ENCODE measurements at places on chromosomes 7 and 10.

DNA sequence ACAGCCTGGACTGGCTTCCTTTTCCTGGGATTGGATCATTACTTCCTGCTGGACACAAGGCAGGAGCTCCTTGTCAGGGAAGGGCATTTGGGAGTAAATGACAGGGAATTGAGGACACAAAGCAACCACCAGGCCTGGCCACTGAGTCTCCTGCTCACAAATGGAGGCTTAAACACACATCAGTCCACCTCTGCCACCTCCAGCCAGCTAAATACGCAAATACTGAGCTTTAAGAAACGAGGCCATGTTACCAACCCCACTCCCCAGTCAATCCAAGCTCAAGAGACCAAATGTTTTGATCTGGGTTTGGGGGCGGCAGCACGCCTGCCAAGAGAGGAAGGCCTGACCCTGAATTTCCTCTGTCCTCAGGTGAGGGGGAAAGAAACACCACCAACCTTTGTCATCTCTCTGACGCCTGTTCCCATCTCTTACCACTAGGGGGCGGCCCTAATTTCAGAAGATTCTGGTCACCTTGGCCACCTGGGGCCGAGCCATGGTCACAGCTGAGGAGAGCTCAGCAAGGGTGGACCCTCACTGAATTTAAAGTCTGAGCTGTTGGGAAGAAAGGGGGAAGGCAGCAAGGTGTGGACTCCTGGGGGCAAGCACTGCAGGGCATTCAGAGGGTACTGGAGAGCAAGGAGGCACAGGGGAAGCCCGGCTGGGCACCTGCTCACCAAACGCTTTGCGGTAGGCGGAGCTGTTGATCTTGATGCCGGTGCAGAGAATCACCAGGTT is 16.5 kb downstream of the AIFM2 start:
- DNase-seq = peak; percentile 59

DNA sequence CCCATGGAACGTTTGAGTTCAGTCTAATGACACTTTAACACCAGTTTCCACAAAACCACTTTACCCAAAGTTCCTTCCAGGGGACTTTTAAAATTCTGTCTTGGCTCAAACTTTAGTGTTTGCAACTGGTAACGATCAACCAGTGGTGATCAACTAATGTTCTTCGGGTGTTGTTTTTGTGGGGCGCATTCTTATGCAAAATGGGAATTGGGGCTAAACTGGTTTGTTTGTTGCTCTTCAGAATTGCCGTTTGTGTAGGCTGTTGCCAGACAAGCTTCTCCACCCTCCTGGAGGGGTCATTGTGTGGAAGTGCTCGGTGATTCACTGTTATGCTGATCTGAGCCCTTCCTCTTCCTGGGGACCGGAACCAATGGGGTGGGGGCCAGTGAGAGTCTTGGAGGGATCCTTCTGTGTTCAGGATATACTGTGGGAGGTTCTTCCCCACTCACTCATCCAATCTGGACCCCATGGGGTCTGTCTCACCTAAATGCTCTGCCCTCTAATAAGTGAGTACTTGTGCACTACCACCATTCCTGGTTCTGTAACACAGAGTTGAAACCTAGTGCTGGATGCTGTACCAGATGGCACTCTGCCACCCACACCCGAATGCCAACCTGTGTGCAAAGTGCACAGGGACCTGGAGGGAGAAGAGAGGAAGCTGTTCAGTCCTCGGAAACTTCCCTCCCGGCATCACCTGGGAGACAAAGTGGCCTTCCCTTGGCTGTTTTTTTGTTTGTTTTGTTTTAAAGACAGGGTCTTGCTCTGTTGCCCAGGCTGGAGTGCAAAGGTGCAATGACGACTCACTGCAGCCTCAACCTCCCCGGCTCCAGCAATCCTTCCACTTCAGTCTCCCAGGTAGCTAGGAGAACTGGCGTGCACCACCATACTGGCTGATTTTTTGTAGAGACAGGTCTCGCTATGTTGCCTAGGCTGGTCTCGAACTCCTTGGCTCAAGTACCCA is 2.1 kb downstream of the NFE2L3 start:
- DNase-seq = peak; percentile 89

- DNase-seq = no peak
Observed at GRCh38 chr7:155969192-155969929, 157.1 kb upstream of the SHH start.

- no peak for DNase-seq
Observed at GRCh38 chr10:30500963-30501504, 67.0 kb downstream of the MAP3K8 start.

GRCh38 chr7:559396-559705 is 39.7 kb upstream of the PDGFA start:
- no peak for DNase-seq

GRCh38 chr10:89369156-89370105 is 8.4 kb upstream of the IFIT1B start:
- DNase-seq = peak; percentile 71

- DNase-seq = no peak
Observed at GRCh38 chr7:7446616-7447015, 89.1 kb downstream of the COL28A1 start.

- no peak for DNase-seq
Observed at GRCh38 chr10:78547905-78548304, 514.2 kb downstream of the RPS24 start.

GRCh38 chr7:148303295-148304082 is 287.1 kb upstream of the C7orf33 start:
- peak; percentile 40 for DNase-seq

DNA sequence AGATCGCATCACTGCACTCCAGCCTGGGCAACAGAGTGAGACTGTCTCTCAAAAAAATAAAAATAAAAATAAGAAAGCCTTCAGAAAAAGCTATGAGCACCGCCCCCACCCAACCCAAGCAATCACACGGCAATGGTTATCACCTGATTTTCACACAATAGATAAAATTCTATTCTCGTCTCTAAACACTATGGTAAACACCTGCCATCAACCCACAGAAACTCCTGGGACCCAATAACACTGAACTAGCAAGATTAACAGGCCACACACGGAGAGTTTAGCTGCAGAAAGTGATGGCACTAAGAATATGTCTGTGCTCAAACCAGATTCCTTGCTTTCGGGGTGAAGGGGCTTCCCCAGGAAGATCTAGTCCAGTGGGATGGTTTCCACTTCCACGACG is 173.8 kb downstream of the DIP2C start:
- no peak for DNase-seq

DNA sequence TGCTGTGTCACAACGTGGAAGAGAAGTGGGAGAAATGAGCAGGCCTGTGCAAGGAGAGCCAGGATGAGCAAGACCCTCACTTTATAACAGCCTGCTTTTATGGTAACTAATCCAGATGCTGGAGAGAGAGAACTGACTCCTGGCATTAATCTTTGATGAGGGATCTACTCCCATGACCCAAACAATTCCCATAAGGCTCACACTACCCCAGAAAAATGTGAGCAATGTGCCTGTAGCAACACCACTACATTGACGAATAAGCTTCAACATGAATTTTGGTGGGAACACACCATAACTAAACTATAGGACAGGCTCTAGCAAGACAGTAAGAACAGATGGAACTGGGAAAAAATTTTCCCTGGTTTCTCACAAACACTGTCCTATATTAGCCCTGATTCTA is 173.6 kb upstream of the PRSS58 start:
- DNase-seq = no peak

- peak; percentile 46 for DNase-seq
Observed at GRCh38 chr10:12193193-12193592, 2.5 kb downstream of the NUDT5 start.

DNA sequence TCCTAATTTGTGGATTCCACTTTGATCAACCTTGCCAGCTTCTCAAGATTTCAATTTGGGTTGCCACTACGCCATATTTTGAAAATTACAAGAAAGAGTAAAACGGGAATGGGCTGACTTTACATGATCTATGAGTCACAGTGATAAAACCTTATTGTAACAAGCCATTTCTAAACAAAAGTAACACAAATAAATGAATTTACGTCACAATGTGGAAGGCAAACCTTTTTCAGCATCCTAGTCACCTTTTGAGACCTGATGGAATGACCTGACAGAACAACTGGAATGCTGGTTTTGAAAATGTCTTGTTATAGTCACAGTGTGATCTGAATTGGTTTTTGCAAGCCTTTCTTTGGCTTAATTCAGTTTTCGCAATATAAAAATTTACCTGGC is 85.9 kb downstream of the CDK6 start:
- peak; percentile 71 for DNase-seq

GRCh38 chr7:82017334-82017943 is 247.6 kb upstream of the HGF start:
- peak; percentile 43 for DNase-seq

- no peak for DNase-seq
Observed at GRCh38 chr10:52256832-52257691, 57.0 kb upstream of the DKK1 start.

DNA sequence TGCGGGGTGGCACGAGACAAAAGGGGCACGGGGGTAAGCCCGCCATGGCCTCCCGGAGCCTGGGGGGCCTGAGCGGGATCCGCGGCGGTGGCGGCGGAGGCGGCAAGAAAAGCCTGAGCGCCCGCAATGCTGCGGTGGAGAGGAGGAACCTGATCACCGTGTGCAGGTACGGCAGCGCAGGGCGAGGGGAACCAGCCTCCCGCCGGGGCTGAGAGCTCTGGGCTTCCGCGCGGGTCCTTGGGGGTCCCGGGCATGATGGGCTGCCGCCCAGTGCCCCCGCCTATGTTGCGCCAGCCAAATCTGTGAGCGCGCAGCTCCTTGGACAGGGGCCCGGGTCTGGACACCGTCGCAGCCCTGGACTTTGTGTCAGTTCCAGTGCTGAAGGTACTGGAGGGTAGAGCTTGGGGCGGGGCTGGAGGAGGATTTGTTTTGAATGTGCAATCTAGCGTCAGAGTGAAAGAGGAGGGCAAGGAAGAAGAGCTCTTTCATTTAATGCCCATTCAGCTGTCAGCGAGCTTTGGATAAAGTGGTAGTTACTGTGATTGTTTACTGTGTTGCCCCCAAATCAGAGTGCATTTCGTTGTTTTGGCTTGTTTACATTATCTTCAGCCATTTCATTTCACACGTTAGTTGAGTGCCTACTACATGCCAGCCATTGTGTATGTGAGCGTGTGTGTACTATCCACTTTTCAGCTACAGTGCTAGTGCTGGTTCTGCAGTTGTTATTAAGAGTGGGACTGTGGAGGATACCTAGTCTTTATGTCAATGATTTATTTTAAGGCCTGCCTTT is 777 bp downstream of the RUNDC3B start:
- peak; percentile 0 for DNase-seq

GRCh38 chr7:90005836-90006235 is 148.4 kb upstream of the STEAP1 start:
- DNase-seq = no peak

- peak; percentile 58 for DNase-seq
Observed at GRCh38 chr7:135584362-135585353, 26.9 kb downstream of the NUP205 start.

DNA sequence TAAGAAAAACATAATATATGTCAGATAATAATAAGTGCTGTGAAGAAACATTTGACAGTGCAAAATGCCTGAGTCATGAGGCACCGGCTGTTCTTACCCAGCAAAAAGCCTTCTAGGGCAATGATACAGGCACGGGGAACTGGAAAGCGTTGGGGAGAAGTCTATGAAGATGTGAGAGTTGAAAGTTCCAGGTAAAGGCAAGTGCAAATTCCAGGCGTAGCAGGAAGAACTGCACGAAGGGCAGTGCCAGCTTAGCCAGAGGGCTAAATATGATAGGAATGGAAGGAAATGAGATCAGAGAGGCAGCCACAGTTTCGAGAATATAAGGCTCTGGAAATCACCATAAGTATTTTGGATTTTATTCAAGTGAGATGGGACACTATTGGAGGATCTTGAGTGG is 87.0 kb downstream of the IPMK start:
- no peak for DNase-seq

- no peak for DNase-seq
Observed at GRCh38 chr10:95475827-95476468, 85.2 kb downstream of the SORBS1 start.

DNA sequence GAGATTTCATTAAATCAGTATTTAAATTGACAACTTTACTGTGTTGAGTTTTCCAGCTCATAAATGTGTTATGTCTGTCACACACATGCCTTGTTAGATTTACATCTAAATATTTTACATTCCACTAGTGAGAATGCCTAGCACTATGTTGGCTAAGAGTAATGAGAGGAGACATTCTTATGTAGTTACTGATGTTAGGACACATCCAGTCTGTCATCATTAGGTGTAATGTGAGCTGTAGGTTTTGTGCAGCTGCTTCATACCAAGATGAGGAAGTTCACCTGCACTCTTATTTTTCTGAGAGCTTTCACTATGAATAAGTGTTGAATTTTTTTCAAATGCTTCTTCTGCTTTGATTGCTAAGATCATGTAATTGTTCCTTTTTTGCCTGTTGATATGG is 218.0 kb upstream of the IGFBP3 start:
- DNase-seq = peak; percentile 92

DNA sequence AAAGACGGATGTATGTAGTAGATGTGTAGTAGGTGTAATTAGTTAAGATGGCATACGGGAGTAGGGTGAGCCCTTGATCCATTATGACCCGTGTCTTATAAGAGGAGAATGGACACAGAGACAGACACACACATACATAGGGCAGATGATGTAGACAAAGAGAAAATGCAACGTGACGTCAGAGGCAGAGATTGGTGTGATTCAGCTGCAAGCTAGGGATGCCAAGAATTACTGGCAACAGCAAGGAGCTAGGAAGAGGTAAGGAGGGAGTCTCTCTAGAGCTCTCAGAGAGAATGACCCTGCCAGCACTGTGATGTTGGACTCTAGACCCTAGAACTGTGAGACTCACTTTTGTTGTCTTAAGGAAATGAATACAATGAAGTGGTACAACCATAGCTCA is 247.0 kb upstream of the HABP2 start:
- DNase-seq = peak; percentile 32

GRCh38 chr7:87231258-87231657 is 11.7 kb upstream of the TMEM243 start:
- DNase-seq = no peak

DNA sequence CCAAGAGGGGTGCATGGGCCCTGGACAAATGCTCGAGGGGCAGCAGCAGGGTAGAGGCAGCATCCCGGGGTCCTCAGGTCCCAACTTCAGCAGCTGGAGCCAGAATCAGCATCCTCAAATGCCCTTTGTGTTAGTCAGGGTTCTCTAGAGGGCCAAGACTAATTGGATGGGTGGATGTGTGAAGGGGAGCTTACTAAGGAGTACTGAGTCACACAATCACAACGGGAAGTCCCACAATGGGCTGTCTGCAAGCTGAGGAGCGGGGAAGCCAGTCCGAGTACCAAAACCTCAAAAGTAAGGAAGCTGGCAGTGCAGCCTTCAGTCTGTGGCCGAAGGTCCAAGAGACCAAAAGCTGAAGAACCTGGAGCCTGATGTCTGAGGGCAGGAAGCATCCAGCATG is 162.9 kb upstream of the TCERG1L start:
- no peak for DNase-seq

Measured in ELR (cell line).